ENCODE measurements at places on chromosomes 1 and 21.

GRCh38 chr21:45442276-45442675 lies 37.3 kb downstream of the COL18A1 start:
- peak; percentile 21 for DNase-seq

DNA sequence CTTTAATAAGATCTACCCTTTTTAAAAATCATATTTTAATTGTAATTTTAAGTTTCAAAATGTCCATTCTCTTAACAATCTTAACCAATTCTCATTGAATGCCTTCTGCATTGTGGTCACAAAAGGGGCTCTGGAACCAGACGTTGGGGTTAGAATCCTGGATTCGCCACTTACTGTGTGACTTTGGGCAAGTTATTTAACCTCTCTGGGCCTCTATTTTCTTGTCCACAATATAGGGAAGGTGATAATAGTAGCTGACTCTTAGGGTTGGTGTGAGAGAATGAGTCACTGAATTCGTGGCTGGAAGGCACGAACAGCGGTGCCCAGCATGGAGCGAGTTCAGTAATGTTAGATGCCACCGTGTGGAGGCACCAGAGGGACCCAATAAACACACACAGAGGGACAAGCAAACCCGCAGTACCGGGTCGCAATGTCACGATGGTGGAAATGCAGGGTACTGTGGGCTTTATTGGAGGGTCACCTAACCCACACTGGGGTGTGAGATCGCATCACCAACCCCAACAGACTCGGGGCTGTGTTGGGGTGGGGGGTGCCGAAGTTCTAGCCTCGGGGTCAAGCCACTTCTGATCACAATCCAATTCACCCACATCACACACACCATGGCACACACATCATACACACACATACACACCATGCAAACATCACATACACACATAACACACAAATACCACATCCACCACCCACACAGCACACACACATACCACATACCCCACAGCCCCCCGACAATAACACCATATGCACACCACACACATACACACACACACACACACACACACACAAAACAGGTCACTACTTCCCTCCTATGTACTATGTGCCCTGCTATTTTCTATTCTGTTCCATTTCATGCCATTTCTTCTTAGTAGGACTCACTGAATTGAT lies 27.0 kb upstream of the IFNAR2 start:
- no peak for DNase-seq

GRCh38 chr1:63343922-63344321 lies 21.6 kb downstream of the FOXD3 start:
- no peak for DNase-seq

DNA sequence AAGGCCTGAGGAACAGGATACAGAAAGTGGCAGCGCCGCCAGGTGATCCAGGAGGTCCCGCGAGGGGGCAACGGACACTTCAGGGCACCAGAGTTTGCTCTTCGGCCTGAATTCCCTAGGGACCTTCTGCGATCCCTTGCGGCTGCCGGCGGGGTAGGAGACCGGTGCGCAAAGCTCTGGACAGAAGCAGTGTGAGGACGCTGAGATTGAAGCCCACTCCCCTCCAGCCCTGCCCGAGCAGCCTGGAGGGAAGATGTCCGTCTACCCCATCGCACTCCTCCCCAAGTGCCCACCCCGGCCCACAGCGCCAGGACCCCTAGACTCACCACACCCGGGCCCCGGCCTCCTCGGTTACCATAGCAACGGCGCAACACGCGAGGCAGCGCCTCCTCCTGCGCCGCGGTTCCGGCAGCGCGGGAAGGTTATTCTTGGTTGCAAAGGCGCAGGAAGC lies at the start of gene ANKRD45:
Gene ANKRD45, minus strand, starts transcription at position 361 of the 451 bp plus-strand sequence. CDS start 10,433 bp downstream, outside the sequence.
- DNase-seq, result peak; percentile 60

GRCh38 chr1:68231627-68232288 lies 565 bp downstream of the WLS start:
- peak; percentile 80 for DNase-seq

Measured in Right ventricle myocardium inferior (tissue), 1 donor.